WERI-Rb-1 (cell line): ENCODE measurements at places on chromosomes 11 and 22.
A peak's percentile ranks its signal among the peaks of the same experiment; 100 is the strongest.

GRCh38 chr11:119618208-119618909, 110.6 kb downstream of the NECTIN1 start:
- no peak for DNase-seq

DNA sequence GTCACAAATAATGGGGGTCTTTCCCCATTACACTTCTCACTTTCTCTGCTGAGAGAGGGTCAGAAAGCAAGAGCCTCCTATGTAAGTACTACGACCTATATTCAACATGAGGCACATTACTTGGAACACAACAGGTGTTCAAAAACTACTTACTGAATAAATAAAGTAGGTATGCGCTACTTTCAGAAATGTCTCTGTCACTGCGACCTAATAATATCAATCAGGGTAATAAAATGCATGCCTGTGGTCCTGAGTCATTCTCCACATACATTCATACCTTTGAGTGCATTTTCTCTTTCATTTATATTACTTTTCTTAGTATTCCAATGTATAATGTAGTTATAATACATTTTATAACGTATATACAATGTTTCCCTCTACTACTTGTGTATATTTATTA, 838.9 kb downstream of the DLG2 start:
- DNase-seq: no peak

GRCh38 chr11:65362320-65362931, 7.9 kb downstream of the TIGD3 start:
- no peak for DNase-seq

DNA sequence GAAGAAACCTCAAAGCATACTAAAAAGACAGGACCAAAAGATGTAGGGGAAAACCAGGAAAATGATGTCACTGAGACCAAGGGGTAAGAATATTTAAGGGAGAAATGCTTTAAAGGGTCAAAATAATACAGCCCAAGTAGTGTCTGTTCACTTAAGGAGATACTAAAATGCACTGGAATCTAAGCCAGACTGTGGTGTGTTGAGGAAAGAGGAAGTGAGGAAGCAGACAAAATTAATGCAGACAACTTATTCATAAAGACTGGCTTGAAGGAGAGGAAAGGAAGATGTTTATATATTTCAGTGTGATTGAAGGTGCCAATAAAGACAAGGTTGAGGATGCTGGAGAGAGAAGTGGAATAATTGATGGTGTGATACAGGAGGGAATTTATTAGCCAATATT, 15.7 kb downstream of the ZNF215 start:
- DNase-seq: no peak

- no peak for DNase-seq
Measured at GRCh38 chr11:73154178-73154577, 12.1 kb upstream of the FCHSD2 start.

GRCh38 chr11:36392196-36392595, 96.1 kb downstream of the PRR5L start:
- DNase-seq: no peak

- no peak for DNase-seq
Measured at GRCh38 chr11:63443714-63444113, 47.3 kb downstream of the PLAAT5 start.

GRCh38 chr11:88212300-88212699, 37.1 kb upstream of the RAB38 start:
- no peak for DNase-seq

DNA sequence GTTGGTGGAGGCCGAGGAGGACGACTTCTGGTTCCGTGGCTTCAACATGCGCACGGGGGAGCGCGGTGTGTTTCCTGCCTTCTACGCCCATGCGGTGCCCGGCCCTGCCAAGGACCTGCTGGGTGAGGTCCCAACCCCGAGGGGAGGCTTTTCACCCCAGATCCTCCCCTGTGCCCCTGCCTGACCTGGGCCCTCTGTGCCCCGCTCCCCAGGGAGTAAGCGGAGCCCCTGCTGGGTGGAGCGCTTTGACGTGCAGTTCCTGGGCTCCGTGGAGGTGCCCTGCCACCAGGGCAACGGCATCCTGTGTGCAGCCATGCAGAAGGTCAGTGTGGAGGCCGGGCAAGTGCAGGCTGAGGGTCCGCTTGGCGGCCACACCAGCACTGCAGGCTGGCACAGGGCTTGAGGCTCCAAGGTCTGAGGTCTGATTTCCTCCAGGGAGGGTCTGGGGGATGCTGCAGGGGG, 5.1 kb downstream of the MAPK8IP2 start:
- DNase-seq: no peak

GRCh38 chr22:46473021-46473779, 64.2 kb downstream of the CELSR1 start:
- DNase-seq: no peak

GRCh38 chr11:8068605-8069221, 12.3 kb upstream of the TUB start:
- peak; percentile 54 for DNase-seq

DNA sequence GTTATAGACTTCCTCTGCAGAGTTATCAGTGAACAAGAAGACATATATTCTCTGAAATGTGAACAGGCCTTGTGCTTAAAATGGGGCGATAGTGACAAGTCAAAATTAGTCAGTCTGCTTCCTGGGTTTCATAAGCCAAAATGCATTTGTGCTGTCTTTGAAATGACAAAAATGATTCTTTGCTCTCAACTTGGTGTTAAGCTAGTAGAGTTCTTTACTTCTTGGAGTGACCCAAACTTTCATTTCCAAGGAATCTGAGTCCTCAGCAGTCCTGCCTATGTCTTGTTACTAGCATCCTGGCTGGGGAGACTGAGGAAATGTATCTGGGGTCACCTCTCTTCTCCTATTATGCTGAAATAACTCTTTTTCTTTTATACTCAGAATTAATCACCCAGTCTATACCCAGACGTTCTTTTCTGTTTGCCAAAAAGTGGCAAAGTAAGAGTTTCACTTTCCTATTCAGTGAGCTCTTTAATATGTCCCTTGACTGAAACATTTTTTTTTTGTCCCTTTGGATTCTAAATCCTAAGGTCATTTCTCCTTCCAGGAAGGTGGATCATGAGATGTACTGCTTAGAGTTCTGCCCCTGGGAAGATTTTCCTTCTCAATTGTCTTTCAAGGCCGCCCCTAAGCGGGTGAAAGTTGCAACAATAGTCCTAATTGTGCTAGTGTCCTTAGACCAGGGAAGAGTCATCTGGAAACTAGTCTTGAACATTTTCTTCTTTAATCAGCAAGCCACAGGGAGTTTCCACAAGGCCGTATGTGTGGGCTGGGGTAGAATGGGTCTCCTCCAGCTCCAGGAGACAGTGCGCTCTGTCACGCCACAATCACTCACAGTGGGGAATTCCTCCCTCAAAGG, 53.0 kb upstream of the RDX start:
- DNase-seq: no peak

GRCh38 chr11:123231256-123231655, 36.2 kb upstream of the CLMP start:
- DNase-seq: no peak

- peak; percentile 39 for DNase-seq
Measured at GRCh38 chr11:103325686-103326069, 216.5 kb downstream of the DYNC2H1 start.

DNA sequence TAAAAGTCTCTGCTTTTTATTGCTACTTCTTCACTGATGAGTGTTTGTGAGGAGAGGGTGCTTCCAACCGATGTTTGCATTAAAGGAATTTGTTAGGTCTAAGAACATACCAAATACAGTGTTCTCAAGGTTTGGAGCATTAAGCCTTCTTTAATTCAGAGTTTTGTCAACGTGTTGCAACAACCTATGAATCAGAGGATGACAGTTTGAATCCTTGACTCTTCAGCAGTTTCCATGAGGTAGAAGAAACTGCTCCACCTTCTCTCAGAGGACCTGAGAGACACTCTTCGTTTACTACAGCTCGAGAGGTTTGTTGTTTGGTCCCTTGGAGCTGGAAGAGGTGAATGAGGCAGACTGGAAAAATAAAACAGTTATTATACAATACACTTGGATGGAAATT, 55.7 kb downstream of the NCAM1 start:
- no peak for DNase-seq

- peak; percentile 41 for DNase-seq
Measured at GRCh38 chr11:6925636-6926207, 504 bp upstream of the ZNF215 start.

GRCh38 chr11:1770528-1770927, 6.8 kb upstream of the CTSD start:
- no peak for DNase-seq

DNA sequence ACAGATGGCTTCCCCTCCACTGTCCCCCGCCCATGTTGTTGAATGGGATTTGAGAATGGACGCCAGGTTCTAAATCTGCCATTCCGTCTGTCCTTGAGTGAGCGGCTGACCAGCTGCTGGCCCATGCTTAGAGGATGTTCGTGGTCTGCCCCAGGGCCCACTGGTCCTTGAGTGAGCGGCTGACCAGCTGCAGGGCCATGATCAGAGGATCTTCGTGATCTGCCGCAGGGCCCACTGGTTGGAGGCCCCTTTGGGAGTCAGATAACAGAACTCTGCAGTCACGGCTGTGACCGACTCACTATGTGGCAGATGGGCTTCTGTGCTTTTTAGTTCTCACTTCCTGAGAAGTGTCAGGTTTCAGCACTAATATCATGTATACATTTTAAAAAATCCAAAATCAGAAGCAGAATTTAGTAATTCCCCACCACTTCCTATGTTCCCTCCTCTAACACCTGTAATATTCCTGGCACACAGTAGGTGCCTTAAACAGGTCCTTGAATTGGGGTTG, 54.1 kb downstream of the MICAL3 start:
- peak; percentile 79 for DNase-seq

DNA sequence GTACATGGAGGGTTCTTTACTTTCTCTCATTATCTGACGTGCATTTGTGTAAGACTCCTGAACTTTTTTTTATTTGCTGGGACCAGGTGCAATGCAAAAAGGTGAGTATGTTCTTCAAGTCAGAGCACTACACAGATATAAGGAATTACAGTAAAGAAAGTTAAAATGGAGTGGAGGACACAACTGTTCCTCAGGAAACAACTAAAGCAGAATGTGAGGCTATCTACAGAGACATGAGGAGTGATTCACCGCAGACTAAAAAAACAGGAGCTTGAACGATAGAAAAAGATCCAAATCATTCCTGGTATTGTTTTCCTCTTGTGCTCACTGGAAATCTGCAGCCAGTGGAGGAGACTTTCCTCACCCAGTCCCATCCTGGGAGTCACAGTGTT, 106.2 kb downstream of the ABTB2 start:
- no peak for DNase-seq

- DNase-seq: peak; percentile 72
Measured at GRCh38 chr22:19779685-19780268, 19.2 kb downstream of the TBX1 start.

DNA sequence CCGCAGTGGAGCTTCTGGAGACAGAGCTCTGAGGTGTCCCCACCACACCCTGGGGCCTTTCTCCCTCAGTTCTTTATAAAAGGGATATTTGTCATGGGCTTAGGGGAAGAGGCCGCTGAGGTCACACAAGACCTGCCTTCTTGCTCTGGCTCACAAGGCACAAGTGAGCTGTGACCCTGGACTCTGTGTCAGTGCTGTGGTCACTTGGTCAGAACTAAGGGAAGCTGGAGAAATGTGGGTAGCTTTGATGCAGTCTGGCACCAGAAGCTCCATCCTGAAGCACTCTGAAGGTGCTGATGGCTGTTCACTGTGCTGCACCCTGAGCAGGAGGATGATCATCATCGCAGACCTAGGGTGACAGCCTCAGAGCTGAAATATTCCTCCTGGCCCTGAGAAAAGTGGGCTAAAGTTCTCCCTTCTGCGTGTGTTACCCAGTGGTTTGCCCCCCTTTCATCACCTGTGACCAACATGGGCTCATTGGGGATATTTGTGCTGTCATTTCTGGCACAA, 28.1 kb upstream of the VPREB1 start:
- DNase-seq: no peak

DNA sequence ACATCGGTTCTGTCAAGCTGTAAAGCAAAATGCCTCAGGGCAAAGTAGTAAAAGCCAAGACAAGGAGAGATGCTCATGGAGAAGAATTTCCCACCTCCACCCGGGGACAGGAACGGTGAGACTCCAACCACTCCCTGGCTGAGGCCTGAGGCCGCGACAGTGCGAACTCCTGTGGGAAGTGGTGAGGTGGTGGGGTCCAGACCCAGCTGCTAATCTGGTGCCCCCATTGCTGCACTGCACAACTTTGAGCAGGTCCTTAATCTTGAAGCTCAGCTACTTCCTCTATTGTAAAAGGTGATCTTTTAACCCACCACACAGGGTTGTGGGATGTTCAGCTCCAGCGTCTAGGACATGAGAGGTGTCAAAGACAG, 83.9 kb downstream of the ZC3H12C start:
- no peak for DNase-seq

DNA sequence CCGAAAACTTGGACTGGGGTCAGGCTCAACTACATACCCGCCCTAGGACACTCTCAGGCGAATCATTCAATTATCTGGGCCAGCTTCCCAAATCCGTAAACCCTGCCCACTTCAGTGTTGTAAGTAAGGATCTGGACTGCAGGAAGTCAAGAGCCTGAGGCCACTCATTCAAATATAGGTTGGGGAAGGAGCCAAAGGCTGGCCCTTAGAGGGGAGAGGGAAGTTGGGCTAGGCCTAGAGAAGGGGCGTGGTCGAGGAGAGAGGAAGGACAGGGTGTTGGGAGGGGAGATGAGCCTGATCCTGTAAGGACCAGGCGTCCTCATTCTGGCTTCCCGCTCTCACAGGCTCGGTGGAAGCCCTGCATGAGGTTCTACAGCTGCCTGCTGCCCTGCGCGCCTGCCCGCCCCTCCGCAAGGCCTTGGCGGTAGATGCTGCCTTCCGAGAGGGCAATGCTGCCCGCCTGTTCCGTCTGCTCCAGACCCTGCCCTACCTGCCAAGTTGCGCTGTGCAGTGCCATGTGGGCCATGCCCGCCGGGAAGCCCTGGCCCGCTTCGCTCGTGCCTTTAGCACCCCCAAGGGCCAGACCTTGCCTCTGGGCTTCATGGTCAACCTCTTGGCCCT, 3.0 kb downstream of the SAC3D1 start:
- DNase-seq: no peak

DNA sequence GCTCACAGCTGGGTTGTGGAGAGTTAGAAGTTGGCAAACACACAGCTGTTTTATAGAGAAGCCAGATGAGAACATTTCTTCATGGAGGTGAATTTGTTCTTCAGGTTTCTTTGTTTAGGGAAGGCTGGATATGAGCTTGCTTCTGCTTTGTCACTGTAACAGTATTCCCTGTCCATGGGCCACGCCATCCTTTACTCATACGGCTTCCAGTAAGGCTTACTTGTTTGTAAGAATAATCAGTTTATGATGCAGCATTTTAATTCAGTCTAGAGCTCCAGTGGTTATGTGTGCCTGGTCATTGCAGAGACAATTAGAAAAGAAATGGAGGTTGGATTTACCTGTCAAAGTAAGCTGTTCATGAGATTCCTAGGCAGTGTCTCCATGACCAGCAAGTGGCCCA, 131.8 kb downstream of the TRIM44 start:
- no peak for DNase-seq

- DNase-seq: no peak
Measured at GRCh38 chr11:31798554-31799434, 12.3 kb downstream of the PAX6 start.

- DNase-seq: no peak
Measured at GRCh38 chr11:79235696-79236095, 205.1 kb downstream of the TENM4 start.

GRCh38 chr11:34205326-34206035, 100.1 kb downstream of the NAT10 start:
- no peak for DNase-seq

- peak; percentile 14 for DNase-seq
Measured at GRCh38 chr22:26845021-26845743, 187.8 kb downstream of the MIAT start.
